T-helper 1 cell treated with Interleukin-12 subunit alpha and Interleukin-12 subunit beta and Interleukin-4 antibody, amounts not matched to agents 30 ng/mL and 1 ng/mL, for 36 hours (primary cell): ENCODE measurements at places on chromosomes 3 and 15. TPM values are rescaled to one million over a fixed set of nuclear protein-coding genes. Genes with fewer than 3 reads are reported as not detected.

CACNA1D gene
- 0.41 and 1.3 TPM in 2 replicates for total RNA-seq

ARPP19 gene
- total RNA-seq = 181 and 197 TPM in 2 replicates

TM4SF1 gene
- 0.29 and 0.41 TPM in 2 replicates for total RNA-seq

ZNF35 gene
- 3.5 and 5.2 TPM in 2 replicates for total RNA-seq

ANKDD1A gene
- total RNA-seq = 2.2 and 2.6 TPM in 2 replicates

RNF111 gene
- total RNA-seq = 47.0 and 48.2 TPM in 2 replicates

BSN gene
- total RNA-seq = 0.10 and 0.12 TPM in 2 replicates

HES1 gene
- total RNA-seq = 8.8 and 10.8 TPM in 2 replicates

ZNF770 gene
- 38.5 and 42.2 TPM in 2 replicates for total RNA-seq

SKOR1 gene
- total RNA-seq = 0.22 TPM in 2 replicates

NTRK3 gene
- 0.37 and 0.51 TPM in 2 replicates for total RNA-seq

ANKUB1 gene
- not detected in 2 replicates for total RNA-seq

ROPN1B gene
- total RNA-seq = not detected in 2 replicates

GASK1A gene
- total RNA-seq = not detected in 2 replicates

PLSCR2 gene
- total RNA-seq = 0.71 and 1.1 TPM in 2 replicates

RCCD1 gene
- 21.9 and 22.1 TPM in 2 replicates for total RNA-seq

CAMKV gene
- total RNA-seq = not detected in 2 replicates

TM6SF1 gene
- 13.0 and 15.9 TPM in 2 replicates for total RNA-seq

C3orf20 gene
- 0.24 and 0.25 TPM in 2 replicates for total RNA-seq

MOBP gene
- total RNA-seq = not detected in 2 replicates

SLC28A2 gene
- not detected in 2 replicates for total RNA-seq

PLA1A gene
- total RNA-seq = 0.12 and 0.41 TPM in 2 replicates
